ENCODE measurements at places on chromosomes 7 and 10.

- DNase-seq, result no peak
Measured at GRCh38 chr7:42580061-42580460, 331.8 kb downstream of the C7orf25 start.

GRCh38 chr10:13698217-13698616, 111.5 kb downstream of the PRPF18 start:
- no peak for DNase-seq

- no peak for DNase-seq
Measured at GRCh38 chr10:127470911-127471310, 78.2 kb upstream of the NPS start.

DNA sequence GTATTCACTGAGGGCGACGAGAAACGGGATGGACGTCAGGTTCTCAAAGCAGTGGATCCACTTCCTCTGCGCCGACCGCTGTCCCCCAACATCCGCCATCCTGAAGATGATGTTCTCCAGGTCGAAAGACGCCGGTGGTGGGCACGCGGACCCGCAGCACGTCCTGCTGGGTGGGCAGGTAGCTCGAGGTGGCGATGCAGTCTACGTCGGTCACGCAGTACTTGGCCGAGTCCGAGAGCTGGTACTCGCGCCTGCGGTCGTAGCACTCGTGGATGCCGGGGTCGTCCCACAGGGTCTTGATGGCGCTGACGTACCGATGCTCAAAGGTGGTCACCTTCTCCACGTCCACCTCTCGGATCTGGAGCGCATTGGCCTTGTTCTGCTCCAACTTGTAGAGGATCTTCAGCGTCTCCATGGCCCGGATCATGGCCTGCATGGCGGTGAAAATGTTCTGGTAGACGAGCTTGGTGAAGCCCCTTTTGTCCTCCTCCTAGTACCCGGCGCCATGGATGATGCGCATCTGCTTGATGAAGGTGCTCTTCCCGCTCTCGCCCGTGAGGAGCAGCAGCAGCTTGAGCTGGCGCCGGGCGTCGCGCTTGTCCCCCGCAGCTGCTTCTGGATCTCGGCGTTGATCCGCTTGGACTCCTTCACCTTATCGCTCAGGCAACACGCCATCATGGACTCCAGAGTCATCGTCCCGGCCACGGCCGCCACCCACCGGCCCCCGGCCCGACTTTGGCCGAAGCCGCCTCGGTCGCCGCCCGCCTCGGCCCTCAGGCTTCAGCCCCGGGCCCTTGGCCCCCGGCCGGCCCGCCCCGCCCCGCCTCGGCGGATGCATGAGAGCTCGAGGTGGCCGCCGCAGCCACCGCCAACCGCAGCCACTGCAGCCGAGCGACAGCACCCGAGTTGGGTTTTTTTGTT, 122.9 kb upstream of the KCTD7 start:
- DNase-seq, result no peak

GRCh38 chr10:101644002-101644401, 51.0 kb downstream of the FBXW4 start:
- DNase-seq, result no peak

- no peak for DNase-seq
Measured at GRCh38 chr7:34057956-34058355, 152.6 kb downstream of the BMPER start.

DNA sequence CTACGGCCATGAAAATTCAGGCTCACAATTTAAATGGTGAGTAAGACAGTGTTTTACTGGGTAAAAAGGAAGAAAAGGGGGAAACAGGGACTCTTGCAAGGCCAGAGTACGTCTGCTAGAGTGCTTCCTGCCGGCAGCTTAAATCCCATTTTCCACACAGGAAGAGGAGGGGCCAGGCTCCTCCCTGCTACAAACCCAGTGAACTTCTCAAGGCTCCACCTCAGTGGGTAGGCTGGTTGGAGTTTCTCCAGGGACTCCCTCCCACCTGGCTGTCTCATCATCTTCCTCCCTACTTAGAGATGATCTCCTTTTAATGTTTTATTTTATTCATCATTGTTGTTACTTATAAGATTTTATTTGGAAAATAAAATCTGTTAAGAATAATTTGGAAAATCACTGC, 62.6 kb upstream of the SEMA3C start:
- no peak for DNase-seq

DNA sequence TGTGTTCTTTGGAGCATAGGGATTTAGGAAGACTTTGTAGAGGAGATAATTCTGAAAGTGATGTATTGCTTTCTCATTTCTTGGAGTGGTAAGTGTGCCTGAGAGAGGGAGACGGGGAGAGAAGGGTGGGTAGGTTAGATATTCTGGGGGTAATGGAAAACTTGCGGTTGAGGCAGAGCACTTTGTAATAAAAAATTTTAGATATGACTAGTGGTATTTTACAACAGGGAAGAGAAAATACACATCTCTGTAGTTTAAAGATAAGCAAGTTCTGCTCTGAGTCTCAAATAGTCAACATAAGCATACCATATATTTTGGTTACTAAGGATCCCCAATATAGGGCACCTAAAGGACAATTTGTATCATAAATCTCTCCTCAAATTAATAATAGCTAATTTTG, 6.6 kb downstream of the VPS50 start:
- DNase-seq, result no peak

Measured in stimulated activated CD8-positive, alpha-beta memory T cell treated with anti-CD3 and anti-CD28 coated beads, Interleukin-7, amount 100 ng/mL, for 48 hours (primary cell).